ENCODE measurements at places on chromosomes 2 and 18. TPM values are rescaled to one million over a fixed set of nuclear protein-coding genes. Genes with fewer than 3 reads are reported as not detected.

Gene RSAD2
- 8.8 TPM for total RNA-seq

Gene SRD5A2
- total RNA-seq: not detected

Gene SERTAD2
- 12.8 TPM for total RNA-seq

Gene DBI
- total RNA-seq: 199 TPM

Gene SGPP2
- 6.5 TPM for total RNA-seq

Gene MYO7B
- total RNA-seq: 1.2 TPM

Gene PMAIP1
- 0.18 TPM for total RNA-seq

- no peak overlapping the region for H3K4me3 ChIP-seq
- no peak for DNase-seq
- H3K27ac ChIP-seq: no peak overlapping the region
Observed at GRCh38 chr2:80778704-80779103, 474.2 kb upstream of the LRRTM1 start.

DNA sequence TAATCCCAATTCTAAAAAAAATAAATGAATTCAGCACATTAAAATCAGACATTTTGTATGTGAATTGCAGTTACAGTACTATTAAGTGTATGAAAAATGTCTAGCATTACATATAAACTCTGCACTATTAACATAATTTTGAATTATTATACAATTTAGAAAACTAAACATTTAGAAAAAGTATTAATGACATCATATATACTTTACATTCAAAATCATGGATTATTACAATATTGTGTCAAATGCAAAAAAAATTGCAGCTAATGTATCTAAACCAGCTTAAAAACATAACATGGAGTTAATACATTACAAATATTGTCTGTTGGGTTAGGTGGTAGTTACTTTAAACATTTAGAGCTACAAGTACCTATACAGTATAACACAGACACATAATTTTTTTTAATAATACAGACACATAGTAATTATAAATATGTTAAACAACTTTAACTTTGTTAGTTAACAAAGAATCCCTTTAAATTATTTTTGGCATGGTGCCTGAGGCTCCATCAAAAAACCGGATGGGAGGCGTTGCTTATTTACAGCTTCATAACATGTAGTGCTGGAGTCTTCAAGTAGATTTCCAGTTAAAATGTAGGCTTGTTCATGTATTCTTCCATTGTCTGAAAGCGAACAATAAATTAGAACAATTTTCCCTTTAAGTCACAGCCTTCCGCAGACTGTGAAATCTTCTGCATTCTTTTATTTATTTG lies 79.1 kb downstream of the AP1S3 start:
- no peaks in the 10 kb centered on the region for H3K27me3 ChIP-seq
- H3K36me3 ChIP-seq: no peaks in the 10 kb centered on the region
- no peak overlapping the region for H3K4me3 ChIP-seq
- no peaks in the 10 kb centered on the region for H3K4me1 ChIP-seq

DNA sequence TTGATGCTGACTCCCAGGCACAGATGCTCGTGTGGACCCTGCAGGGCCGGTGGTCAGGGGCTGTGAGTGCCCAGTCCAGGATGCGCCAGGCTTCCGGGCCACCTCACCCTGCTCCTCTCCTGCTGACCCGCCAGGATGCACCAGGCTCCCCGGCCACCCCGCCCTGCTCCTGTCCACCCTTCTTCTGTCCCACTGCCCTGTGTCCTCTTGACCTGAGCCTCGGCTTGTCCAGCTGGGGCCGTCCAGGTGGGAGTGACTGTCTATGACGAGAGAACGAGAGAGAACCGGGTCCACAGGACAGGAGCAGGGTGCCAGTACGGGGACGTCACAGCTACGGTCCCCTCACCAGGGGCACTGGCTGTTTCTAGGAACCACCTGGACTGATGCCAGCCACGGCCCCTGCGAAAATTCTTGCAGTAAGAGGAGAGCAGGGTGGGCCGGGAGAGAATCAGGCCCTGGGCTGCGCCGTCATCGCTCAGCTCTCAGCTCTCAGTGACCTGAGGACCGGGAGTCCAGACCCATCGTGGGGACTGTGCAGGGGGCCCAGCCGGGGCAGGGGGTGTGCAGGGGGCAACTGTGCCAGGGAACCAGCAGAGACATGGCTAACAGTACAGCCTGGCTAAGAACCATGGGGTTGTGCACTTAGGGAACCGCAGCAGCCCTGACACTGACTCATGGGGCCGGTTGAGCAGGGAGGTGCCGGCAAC lies 12.9 kb upstream of the NFATC1 start:
- H3K27ac ChIP-seq: no peak overlapping the region
- H3K4me1 ChIP-seq: peaks cover 9% of the 10 kb centered on the region
- no peak for DNase-seq
- no peak overlapping the region for H3K4me3 ChIP-seq

- no peak overlapping the region for H3K27ac ChIP-seq
- H3K4me1 ChIP-seq: peaks cover 28% of the 10 kb centered on the region
- no peak for DNase-seq
- no peak overlapping the region for H3K4me3 ChIP-seq
- H3K36me3 ChIP-seq: no peaks in the 10 kb centered on the region
- H3K27me3 ChIP-seq: no peaks in the 10 kb centered on the region
Observed at GRCh38 chr2:240956171-240956934, 42.1 kb upstream of the SNED1 start.

- peaks cover 9% of the 10 kb centered on the region for H3K4me1 ChIP-seq
- peaks cover 53% of the 10 kb centered on the region for H3K27me3 ChIP-seq
- DNase-seq: no peak
- H3K27ac ChIP-seq: no peak overlapping the region
Observed at GRCh38 chr2:58427572-58428095, 186.5 kb upstream of the FANCL start.

DNA sequence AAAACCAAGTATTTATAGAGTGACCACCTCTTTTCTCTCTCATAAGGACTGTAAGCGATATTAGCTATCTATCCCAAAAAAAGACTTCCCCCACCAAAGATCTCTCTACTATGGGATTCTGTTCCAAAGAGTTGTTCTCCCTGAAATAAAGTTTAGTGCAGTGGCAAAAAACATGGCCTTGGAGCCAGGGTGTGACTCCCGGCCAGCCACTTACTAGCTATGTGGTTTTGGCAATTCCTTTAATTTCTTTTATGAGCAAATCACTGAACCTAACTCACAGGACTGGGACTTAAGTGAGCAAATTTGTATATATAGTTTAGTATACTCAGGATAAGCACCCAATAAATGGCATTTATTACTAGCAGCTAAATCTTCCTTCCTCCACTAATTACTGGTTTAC lies 42.6 kb downstream of the SESTD1 start:
- H3K27me3 ChIP-seq: no peaks in the 10 kb centered on the region
- H3K4me3 ChIP-seq: no peak overlapping the region
- no peak overlapping the region for H3K27ac ChIP-seq
- H3K36me3 ChIP-seq: no peaks in the 10 kb centered on the region

GRCh38 chr18:136433-136832 lies 21.9 kb upstream of the USP14 start:
- H3K36me3 ChIP-seq: no peaks in the 10 kb centered on the region
- no peak for DNase-seq
- no peak overlapping the region for H3K4me3 ChIP-seq

- no peak for DNase-seq
- H3K27ac ChIP-seq: no peak overlapping the region
- no peak overlapping the region for H3K4me3 ChIP-seq
Observed at GRCh38 chr18:55522011-55522410, 66.0 kb downstream of the TCF4 start.

GRCh38 chr2:43024515-43025011 lies 201.8 kb downstream of the ZFP36L2 start:
- H3K27me3 ChIP-seq: no peaks in the 10 kb centered on the region
- no peak overlapping the region for H3K27ac ChIP-seq
- no peak overlapping the region for H3K4me3 ChIP-seq
- peaks cover 11% of the 10 kb centered on the region for H3K4me1 ChIP-seq
- no peaks in the 10 kb centered on the region for H3K36me3 ChIP-seq

- H3K4me3 ChIP-seq: no peak overlapping the region
- no peak overlapping the region for H3K27ac ChIP-seq
- DNase-seq: no peak
- peaks cover 9% of the 10 kb centered on the region for H3K4me1 ChIP-seq
Observed at GRCh38 chr2:167988296-167988695, 259.1 kb downstream of the STK39 start.

DNA sequence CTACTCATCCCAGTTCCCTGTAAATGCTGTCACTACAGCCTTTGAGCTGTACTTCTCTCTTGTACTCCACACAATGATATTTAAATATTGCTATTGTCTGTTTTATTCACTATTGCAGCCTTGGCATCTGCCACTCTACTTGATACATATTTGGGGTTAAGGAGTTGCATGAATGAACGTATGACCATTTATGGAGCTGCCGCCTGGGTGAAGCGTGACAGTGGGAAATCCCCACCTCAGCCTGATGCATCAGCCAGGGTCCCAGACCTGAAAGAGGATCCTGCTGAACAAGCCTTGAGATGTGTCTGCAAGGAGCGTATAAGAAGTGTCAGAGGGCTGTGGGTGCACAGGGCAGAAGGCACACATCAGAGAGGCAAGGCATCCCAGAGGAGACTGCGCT lies 39.1 kb downstream of the MRPL35 start:
- H3K4me3 ChIP-seq: no peak overlapping the region
- no peak for DNase-seq
- no peaks in the 10 kb centered on the region for H3K36me3 ChIP-seq
- H3K4me1 ChIP-seq: no peaks in the 10 kb centered on the region
- no peaks in the 10 kb centered on the region for H3K27me3 ChIP-seq
- no peak overlapping the region for H3K27ac ChIP-seq

DNA sequence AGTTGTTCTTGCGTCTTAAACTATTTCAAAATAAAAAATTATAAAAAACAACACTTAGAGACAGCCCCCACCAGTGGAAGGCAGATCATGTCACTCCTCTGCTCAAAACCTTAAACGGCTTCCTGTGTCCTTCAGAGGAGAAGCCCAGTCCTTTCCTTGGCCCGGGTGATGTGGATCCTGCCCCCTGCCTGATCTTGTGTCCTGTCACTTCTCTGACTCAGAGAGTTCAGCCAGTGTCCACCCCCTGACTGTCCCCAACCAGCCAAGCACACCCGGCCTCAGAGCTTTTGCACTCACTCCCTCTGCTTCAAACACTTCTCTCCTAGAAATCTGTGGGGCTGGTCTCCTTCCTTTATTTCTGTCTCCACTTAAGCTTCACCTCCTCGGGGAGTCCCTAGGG lies 35.4 kb downstream of the TOGARAM2 start:
- DNase-seq: peak; percentile 46
- no peaks in the 10 kb centered on the region for H3K27me3 ChIP-seq
- H3K4me1 ChIP-seq: peaks cover 11% of the 10 kb centered on the region
- no peaks in the 10 kb centered on the region for H3K36me3 ChIP-seq
- H3K27ac ChIP-seq: peak overlapping the region; percentile 77

- H3K36me3 ChIP-seq: no peaks in the 10 kb centered on the region
- H3K4me3 ChIP-seq: no peak overlapping the region
- DNase-seq: no peak
- H3K27ac ChIP-seq: no peak overlapping the region
- H3K27me3 ChIP-seq: no peaks in the 10 kb centered on the region
Observed at GRCh38 chr2:196187898-196188458, 16.6 kb upstream of the STK17B start.

- H3K36me3 ChIP-seq: no peaks in the 10 kb centered on the region
- no peaks in the 10 kb centered on the region for H3K27me3 ChIP-seq
- no peak overlapping the region for H3K4me3 ChIP-seq
- DNase-seq: no peak
Observed at GRCh38 chr2:168536925-168537466, 80.9 kb downstream of the CERS6 start.

- H3K27ac ChIP-seq: no peak overlapping the region
- no peaks in the 10 kb centered on the region for H3K27me3 ChIP-seq
- DNase-seq: no peak
- peaks cover 6% of the 10 kb centered on the region for H3K4me1 ChIP-seq
- H3K4me3 ChIP-seq: no peak overlapping the region
- H3K36me3 ChIP-seq: peaks cover 89% of the 10 kb centered on the region
Observed at GRCh38 chr2:24261441-24261840, 86.6 kb downstream of the FAM228A start.

DNA sequence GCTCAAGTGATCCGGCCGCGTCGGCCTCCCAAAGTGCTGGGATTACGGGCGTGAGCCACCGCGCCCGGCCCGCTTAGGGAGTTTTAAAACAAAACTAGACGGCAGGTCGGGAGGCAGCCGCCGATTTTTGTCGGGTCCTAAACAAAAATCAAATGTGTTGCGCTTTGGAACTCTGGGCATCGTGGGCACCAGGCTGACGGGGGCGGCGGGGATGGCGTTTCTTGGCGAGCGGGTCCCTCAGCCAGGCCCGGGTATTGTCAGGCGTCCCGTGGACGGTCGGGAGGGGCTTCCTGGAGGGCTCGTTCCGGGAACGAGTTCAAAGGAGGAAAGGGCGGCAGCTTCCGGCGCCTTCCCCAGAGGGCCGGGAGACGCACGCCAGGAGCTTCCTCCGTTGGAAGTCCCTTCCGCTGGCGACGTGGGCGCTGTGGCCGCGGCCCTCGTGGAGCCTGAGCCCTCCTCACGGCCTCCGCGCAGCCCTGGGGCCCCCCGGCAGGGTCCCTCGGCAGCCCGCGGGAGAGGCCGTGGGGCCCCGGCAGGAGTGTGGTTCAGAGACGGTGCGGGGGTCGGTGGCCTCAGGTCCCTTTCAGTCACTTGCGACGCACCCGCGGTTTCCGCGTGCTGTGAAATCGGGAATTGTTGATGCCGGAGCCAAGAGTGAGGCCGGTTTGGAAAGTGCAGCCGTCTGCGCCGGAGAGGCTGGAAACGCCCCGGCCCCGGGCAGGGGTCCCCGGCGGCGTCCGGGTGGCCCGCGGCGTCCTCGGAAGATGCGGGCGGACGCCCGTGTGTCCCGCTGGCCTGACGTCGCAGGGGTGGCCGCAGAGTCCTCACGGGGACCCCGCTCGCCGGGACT lies 59.3 kb downstream of the EMILIN2 start:
- peak; percentile 81 for DNase-seq
- peak overlapping the region; percentile 58 for H3K4me3 ChIP-seq
- peak overlapping the region; percentile 68 for H3K27ac ChIP-seq
- no peaks in the 10 kb centered on the region for H3K36me3 ChIP-seq

- H3K27ac ChIP-seq: no peak overlapping the region
- H3K36me3 ChIP-seq: no peaks in the 10 kb centered on the region
- H3K4me1 ChIP-seq: no peaks in the 10 kb centered on the region
Observed at GRCh38 chr18:38475686-38476085, 910.1 kb upstream of the CELF4 start.

GRCh38 chr2:105383432-105384166 lies 15.3 kb downstream of the FHL2 start:
- peaks cover 9% of the 10 kb centered on the region for H3K36me3 ChIP-seq
- H3K27me3 ChIP-seq: no peaks in the 10 kb centered on the region
- H3K27ac ChIP-seq: peak overlapping the region; percentile 32
- H3K4me1 ChIP-seq: peaks cover 76% of the 10 kb centered on the region
- no peak overlapping the region for H3K4me3 ChIP-seq

DNA sequence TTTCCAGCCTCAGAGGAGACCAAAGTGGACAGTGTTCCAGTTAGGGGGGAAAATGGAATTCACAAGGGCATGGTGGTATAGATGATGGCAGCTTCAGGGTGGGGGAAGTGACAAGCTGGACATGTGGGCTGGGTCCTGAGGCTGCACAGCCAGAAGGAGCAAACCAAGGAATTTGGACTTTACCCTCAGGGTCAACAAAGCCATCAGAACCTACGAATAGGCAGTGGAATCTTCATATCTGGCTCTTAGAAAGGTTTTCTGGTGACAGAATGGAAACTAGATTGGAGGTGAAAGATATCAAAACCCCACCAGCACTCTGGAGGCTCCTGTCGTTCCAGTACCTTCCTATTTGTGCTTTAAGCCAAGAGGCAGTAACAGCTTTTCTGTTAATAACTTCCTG lies 127.1 kb downstream of the SETBP1 start:
- H3K27me3 ChIP-seq: no peaks in the 10 kb centered on the region
- no peak for DNase-seq
- no peaks in the 10 kb centered on the region for H3K36me3 ChIP-seq
- H3K27ac ChIP-seq: no peak overlapping the region
- H3K4me3 ChIP-seq: no peak overlapping the region
- H3K4me1 ChIP-seq: peaks cover 41% of the 10 kb centered on the region

GRCh38 chr2:37367984-37368383 lies 23.6 kb downstream of the QPCT start:
- no peaks in the 10 kb centered on the region for H3K4me1 ChIP-seq
- H3K4me3 ChIP-seq: no peak overlapping the region
- H3K27ac ChIP-seq: no peak overlapping the region
- DNase-seq: no peak
